ENCODE measurements at places on chromosomes 3 and 15. TPM values are rescaled to one million over a fixed set of nuclear protein-coding genes. Genes with fewer than 3 reads are reported as not detected.

SMAD6 gene
- polyA plus RNA-seq, result 4.6 TPM

NPAP1 gene
- polyA plus RNA-seq, result not detected

PIGZ gene
- 3.0 TPM for polyA plus RNA-seq

GOLGA8T gene
- polyA plus RNA-seq, result not detected

IQCF2 gene
- polyA plus RNA-seq, result not detected

CADPS gene
- 1.4 TPM for polyA plus RNA-seq

NRROS gene
- 0.85 TPM for polyA plus RNA-seq

FGD5 gene
- 9.5 TPM for polyA plus RNA-seq

- H3K27ac ChIP-seq, result no peak overlapping the region
- H3K4me1 ChIP-seq, result no peaks in the 10 kb centered on the region
- peak; percentile 46 for DNase-seq
- H3K4me3 ChIP-seq, result no peak overlapping the region
- peaks cover 15% of the 10 kb centered on the region for H3K27me3 ChIP-seq
- H3K36me3 ChIP-seq, result no peaks in the 10 kb centered on the region
Measured at GRCh38 chr15:77606142-77607034, 26.3 kb downstream of the LINGO1 start.

DNA sequence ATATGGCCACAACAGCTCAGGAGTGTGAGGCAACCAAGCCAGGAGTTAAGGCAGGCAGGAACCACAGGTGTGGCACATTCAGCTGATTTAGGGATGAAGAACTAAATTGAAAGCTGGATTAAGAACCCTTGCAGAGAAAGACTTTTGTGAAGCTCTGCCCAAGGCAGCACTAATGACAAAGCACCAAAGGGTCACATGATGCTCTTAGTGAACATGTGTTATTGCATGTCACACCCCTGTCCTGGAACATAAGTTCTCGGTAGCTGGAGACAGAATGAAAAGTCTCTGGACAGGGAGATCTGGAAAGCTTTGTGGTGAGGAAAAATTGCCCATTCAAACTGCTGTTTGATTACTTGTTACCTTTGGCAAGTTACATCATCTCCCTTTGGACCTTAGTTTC, 3.2 kb downstream of the EAF1 start:
- H3K27me3 ChIP-seq, result no peaks in the 10 kb centered on the region
- H3K27ac ChIP-seq, result no peak overlapping the region
- no peak overlapping the region for H3K4me3 ChIP-seq

DNA sequence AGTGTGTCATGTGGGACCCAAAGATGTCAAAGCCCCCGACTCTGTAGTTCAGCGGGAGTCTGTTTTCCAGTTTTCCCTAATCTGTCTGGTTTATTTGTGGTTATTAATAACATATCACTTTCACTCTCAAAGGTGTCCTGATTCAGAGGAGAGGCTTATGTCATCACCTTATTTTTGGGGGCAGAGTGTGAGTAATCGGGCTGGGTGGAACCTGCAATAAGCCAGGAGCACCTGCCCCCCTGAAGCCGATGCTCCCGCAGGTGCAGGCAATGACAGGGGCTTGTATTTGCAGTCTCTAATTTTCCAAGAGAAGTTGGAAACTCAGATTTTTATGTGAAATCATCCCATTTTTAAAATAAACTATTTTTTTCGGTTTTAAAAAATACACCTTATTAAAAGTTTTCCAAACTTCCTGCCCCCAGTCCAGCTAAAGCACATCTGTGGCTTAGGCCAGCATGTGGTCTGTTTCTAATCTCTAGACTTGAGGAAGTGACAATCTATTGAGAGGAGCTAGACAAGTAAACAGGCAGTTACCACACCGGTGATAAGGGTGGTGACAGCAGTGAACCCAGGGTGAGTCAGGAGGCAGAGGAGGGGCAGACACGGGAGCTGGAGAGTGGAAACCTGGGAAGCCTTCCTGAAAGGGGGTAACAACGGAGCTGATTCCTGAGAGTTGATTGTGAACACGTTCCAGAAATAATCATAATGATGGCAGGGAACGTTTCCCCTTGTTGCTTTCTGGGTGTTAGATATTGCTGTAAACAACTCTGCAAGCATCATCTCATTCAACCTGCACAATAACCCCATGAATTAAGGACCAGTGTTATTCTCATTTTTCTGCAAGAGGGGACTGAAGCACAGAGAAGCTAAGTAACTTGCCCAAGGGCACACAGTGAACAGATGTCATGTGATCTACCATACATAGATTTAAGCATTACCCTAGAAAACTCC, 37.2 kb downstream of the BHLHE40 start:
- H3K4me3 ChIP-seq, result no peak overlapping the region
- peaks cover 11% of the 10 kb centered on the region for H3K4me1 ChIP-seq
- peak; percentile 87 for DNase-seq
- H3K27me3 ChIP-seq, result no peaks in the 10 kb centered on the region
- peak overlapping the region; percentile 25 for H3K27ac ChIP-seq

DNA sequence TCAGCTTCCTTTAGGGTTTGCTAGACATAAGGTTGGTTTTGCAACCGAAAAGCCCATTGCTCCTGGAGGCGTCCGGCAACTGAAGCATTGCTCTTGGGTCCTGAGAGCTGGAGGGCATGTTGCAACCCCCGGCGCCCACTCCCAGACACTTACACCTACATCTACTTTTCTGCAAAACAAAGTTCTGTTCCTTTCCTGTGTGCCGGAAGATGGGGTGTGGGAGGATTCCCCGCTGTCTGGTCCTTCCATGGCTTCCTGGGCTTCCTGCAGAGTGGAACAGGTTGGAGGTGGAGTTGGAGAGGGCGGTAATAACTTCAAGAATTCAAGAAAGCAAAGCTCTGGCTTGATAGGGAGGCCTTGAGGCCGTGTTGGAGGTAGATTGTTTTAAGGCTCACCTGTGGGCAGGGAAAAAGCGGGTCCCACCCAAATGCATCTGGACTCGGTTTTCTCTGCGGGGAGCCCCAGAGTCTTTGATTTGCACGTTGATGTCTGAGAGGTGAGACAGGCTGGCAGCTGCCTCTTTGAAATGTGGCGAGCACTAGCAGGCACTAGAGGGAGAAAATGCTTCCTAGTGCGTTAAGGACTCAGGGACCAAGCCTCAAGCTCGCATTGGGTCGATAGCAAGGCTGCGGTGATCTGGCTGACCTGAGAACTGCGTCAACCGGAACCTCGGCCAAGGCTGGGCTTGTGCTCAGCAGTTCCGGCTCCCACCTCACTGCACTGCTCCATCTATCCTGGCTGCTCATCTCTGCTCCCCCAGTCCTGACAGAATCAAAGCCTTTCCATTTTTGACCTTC, 39.5 kb downstream of the NR2F2 start:
- H3K27me3 ChIP-seq, result no peaks in the 10 kb centered on the region
- no peak overlapping the region for H3K27ac ChIP-seq
- no peaks in the 10 kb centered on the region for H3K36me3 ChIP-seq

DNA sequence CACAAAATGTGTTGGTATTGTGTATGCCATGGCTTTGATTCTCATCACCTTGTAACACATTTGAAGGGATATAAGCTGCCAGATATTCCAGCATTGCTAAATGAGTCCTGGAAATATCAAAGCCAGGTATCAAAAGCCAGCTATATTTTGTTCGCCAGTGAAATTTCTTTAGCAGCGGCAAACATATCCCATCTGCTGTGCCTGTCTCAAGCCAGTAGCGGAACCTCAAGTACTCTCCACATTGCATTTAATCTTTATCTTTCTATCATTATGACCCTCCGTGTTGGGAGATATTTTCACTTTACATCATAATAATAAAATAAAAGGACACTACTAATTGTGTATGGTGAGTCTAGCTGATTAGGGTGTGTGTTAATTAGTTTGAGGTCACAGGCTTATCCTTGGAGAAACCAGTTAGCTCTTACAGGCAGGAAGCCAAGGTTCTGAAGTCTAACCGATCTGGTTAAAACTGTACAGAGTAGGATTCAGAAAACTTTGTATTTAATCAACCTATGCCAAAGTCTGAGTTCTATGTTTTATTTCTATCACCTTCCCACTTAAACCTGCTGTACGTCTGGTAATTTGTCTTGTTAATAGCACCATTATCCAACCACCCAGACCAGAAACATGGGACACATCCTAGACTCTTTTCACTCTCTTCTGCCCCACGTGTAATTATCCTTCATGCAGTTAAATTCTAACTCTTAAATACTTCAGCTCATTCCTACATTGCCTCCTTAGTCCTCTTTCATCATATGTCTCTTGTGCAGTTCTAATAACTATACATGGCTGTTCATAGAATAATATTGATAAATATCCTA, 14.5 kb downstream of the TIPARP start:
- H3K4me1 ChIP-seq, result peaks cover 66% of the 10 kb centered on the region
- H3K36me3 ChIP-seq, result no peaks in the 10 kb centered on the region
- H3K27me3 ChIP-seq, result no peaks in the 10 kb centered on the region

DNA sequence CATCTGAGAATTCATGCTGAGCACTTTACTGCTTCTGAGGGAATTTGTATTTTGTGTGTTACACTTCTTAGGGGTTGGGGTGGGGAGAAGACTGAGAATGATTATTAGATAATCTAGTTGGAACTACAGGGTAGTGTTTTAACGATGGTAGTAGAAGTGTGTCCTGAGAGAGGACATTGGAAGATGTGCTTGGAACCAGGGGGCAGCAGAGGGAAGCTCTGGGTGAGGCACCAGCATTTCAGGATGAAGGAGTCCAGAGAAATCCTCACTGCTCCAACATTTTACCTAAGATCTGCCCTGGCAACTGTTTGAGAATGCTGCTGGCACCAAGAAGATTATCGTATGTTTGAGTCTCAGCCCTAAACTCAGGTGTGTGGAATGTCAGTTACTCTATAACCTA, 145.5 kb downstream of the SQOR start:
- no peak overlapping the region for H3K4me3 ChIP-seq
- DNase-seq, result no peak
- no peaks in the 10 kb centered on the region for H3K4me1 ChIP-seq
- H3K27me3 ChIP-seq, result no peaks in the 10 kb centered on the region

DNA sequence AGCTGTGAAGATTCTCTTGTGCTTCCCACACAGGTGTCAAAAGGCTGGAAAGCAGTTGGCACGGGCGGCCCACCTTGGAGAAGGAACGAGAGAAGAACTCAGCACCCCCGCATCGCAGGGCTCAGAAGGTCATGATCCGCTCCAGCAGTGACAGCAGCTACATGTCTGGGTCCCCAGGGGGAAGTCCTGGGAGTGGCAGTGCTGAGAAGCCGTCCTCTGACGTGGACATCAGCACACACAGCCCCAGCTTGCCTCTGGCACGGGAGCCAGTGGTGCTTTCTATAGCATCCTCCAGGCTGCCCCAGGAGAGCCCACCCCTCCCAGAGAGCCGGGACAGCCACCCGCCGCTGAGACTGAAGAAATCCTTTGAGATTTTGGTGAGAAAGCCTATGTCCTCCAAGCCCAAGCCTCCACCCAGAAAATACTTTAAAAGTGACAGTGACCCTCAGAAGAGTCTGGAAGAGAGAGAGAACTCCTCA, 31.4 kb downstream of the STARD5 start:
- no peak overlapping the region for H3K27ac ChIP-seq
- H3K36me3 ChIP-seq, result peaks cover 16% of the 10 kb centered on the region
- no peaks in the 10 kb centered on the region for H3K27me3 ChIP-seq
- H3K4me1 ChIP-seq, result peaks cover 5% of the 10 kb centered on the region
- no peak overlapping the region for H3K4me3 ChIP-seq

DNA sequence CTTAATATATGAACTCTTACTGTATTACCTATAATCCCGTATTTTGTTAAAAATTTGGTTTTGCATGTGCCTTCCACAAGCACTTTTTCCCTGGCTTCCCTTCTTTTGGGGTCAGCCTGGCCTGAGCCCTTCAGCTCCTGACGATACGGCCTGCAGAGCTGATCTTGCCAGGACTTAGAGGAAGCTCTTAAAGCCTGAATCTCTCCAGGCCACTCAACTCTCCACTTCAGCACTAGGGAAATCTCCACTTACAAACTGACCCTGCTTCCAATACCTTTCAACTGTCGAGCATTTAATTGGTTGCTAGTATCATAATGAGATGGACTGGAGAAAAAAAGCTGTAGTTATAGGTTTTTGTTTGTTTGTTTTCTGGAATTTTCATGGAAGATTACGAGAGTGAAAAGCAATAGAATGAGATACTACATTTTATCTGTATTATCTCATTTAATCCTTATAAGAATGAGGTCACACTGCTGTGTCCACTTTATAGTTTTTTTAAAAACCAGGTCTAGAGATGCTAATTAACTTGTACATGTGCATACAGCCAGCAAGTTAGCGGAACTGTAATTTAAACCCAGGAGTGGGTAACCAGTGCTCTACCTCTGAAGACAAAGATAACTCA, 54.8 kb downstream of the ZBTB38 start:
- H3K36me3 ChIP-seq, result peaks cover 15% of the 10 kb centered on the region
- DNase-seq, result no peak
- peaks cover 74% of the 10 kb centered on the region for H3K4me1 ChIP-seq
- no peak overlapping the region for H3K27ac ChIP-seq
- no peaks in the 10 kb centered on the region for H3K27me3 ChIP-seq

- peaks cover 11% of the 10 kb centered on the region for H3K4me1 ChIP-seq
- no peak overlapping the region for H3K4me3 ChIP-seq
- no peaks in the 10 kb centered on the region for H3K27me3 ChIP-seq
- no peaks in the 10 kb centered on the region for H3K36me3 ChIP-seq
Measured at GRCh38 chr15:66472176-66472999, 25.2 kb downstream of the SNAPC5 start.

- H3K4me3 ChIP-seq, result no peak overlapping the region
- H3K4me1 ChIP-seq, result peaks cover 12% of the 10 kb centered on the region
- no peaks in the 10 kb centered on the region for H3K27me3 ChIP-seq
- no peaks in the 10 kb centered on the region for H3K36me3 ChIP-seq
Measured at GRCh38 chr3:16801223-16801622, 83.5 kb upstream of the PLCL2 start.

DNA sequence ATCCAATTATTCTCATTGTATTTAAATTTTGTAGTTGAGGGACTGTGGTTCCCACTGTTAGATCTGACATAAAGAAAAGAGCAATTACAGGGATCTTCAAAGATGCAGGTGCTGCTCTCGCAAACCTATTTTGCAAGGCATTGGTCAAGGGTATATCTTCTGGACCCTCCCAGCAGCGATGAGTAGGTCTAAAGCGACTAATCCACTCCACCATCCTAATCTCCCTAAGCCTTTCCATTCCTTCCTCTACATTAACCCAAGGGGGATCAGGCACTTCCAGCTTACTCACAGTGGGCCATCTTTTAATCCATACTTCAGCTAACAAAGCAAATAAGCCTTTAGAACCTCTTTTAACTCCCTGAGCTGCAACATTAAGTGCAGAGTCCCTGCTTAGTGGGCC, 37.0 kb upstream of the CPOX start:
- H3K27me3 ChIP-seq, result no peaks in the 10 kb centered on the region
- DNase-seq, result no peak
- no peak overlapping the region for H3K27ac ChIP-seq
- no peaks in the 10 kb centered on the region for H3K4me1 ChIP-seq
- H3K4me3 ChIP-seq, result no peak overlapping the region

Data from stomach (tissue), 19 donors.